ENCODE measurements at places on chromosomes 13 and 19. TPM values are rescaled to one million over a fixed set of nuclear protein-coding genes. Genes with fewer than 3 reads are reported as not detected.

DNA sequence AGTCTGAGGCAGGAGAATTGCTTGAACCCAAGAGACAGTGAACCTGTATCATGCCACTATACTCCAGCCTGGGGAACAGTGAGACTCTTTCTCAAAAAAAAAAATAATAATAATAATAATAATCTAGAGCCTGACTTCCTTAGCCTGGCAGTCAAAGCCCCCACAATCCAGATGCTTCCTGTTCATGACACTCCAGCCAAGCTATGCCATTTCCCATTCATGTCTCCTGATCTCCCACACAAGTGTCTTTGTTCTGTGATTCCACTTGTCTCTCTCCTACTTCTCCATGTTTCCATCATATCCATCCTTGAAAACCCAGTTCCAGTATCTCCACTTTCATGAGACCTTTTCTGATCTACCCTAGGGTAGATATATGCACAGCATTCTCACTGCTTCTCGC, 150.7 kb downstream of the FOXO1 start:
- H3K4me3 ChIP-seq, result no peak overlapping the region
- no peaks in the 10 kb centered on the region for H3K27me3 ChIP-seq
- no peaks in the 10 kb centered on the region for H3K36me3 ChIP-seq
- no peaks in the 10 kb centered on the region for H3K4me1 ChIP-seq

DNA sequence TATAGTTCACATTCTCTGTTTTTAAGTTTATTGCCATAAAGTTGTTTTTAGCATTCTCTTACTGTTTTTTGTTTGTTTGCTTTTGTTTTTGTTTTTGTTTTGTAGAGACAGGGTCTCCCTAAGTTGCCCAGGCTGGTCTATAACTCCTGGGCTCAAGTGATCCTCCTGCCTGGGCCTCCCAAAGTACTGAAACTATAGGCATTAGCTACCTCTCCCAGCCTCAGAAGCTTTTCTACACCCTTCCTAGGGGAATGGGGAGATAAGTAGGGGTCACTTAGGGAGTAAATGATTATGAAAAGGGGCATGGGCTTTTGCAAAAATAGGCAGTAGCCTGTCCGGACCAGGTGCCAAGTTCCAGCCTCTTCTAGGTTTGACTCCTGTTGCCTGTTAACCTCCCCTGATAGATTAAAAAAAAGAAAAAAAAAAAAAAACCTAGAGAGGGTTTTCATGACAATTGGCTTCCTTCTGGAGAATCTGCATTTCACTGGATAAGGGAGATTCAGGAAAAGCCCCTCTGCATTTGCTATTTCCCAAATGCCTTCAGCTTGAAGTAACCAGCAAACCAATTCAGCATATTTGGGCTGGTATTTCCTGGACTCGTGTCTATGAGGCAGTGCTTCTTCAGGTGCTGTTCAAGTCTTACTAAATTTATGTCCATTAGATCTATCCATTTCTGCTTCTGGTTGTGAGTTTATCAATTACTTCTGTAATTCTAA, 216.8 kb downstream of the TM9SF2 start:
- DNase-seq, result no peak
- H3K27me3 ChIP-seq, result no peaks in the 10 kb centered on the region
- H3K36me3 ChIP-seq, result no peaks in the 10 kb centered on the region
- no peak overlapping the region for H3K4me3 ChIP-seq

Gene PABPC3
- total RNA-seq, result not detected

Gene TYROBP
- total RNA-seq, result not detected

DNA sequence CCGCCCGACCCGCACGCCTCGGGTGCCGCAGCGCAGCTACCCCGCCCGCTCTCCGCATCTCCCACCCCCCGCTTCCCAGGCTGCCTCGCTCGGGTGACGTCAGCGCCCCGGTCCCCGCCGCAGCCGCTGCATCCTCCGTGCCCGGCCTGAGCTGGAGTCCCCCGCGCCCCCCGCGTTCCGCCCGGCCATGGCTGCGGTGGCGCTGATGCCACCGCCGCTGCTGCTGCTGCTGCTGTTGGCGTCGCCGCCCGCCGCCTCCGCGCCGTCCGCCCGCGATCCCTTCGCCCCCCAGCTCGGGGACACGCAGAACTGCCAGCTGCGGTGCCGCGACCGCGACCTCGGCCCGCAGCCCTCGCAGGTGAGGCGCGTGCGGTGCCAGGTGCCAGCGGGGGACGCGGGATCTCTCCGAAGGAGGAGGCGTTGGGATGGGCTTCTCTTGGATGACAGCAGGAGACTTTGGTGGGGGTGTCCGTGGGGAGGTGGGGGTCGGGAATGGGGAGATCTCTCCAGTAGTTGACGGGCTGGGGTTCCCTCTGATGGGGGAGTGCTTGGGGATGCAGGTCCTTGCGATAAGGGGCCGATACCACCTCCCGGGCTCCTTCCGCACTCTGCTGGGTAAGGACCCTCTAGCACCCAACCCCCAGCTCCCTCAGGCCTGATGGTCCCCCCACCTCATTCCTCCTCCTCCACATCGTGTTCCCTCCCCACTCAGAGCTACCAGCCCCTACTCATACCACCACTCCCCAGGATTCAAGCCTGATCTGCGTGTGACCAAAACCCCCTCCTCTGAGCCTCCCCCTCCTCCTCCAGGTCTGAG, at the start of gene TMEM59L:
TSS of gene TMEM59L (plus strand) at position 99 of the 817 bp plus-strand sequence. CDS start at position 188, 89 bp downstream.
- no peak within 1 kb of the TSS for H3K27ac ChIP-seq
- DNase-seq, result no peak
- peak within 1 kb of the TSS; percentile 56 for H3K4me3 ChIP-seq

Gene DNAAF3
- total RNA-seq, result 4.2 TPM

DNA sequence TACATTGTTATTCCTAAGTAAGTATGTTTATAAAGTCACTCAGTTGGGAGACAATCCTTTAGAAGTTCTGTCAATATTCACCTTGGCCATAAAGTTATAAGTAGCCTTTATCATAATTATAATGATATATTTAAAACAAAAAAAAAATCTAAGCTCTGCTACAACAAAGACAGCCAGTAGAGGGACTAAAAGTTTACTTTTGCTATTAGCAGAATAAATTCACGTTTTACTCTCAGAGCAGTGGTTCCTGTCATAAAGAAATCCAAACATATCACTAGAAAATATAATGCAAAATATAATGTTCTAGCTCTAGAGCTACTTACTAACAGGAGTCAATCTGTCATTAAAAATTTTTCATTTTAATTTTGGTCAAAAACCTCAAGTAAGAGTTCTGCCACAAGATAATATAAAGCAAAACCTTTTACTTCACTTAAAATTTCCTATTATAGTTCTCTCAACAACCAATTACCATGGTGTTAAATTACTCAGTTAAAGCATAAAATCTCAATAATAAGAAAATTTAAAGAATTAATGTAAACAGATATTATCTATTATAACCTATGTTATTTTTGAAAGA, 17.7 kb downstream of the INTS6 start:
- H3K36me3 ChIP-seq, result peaks cover 22% of the 10 kb centered on the region
- H3K4me3 ChIP-seq, result no peak overlapping the region
- H3K27ac ChIP-seq, result no peak overlapping the region
- H3K4me1 ChIP-seq, result peaks cover 55% of the 10 kb centered on the region

DNA sequence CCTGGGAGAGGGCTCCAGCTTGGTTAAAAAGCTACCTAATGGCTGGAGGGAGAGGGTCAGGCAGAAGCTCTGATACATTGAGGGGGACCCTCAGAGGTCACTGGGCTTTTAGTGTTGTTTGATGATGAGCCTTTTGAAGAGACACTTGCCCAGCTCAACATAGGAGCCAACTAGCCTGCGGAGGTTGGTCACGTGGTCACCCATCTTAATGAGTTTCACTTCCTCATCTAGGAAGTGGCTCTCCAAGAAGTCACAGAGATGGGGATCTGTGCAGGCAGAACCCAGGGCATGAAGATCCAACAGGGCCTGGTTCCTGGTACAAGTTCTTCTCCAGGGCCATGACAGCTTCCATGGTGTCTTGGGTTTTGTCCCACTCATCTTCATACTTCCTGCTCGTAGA, 33.4 kb downstream of the IPO5 start:
- peaks cover 16% of the 10 kb centered on the region for H3K4me1 ChIP-seq
- peaks cover 98% of the 10 kb centered on the region for H3K36me3 ChIP-seq
- H3K27ac ChIP-seq, result peak overlapping the region; percentile 34
- no peak overlapping the region for H3K4me3 ChIP-seq
- no peak for DNase-seq

DNA sequence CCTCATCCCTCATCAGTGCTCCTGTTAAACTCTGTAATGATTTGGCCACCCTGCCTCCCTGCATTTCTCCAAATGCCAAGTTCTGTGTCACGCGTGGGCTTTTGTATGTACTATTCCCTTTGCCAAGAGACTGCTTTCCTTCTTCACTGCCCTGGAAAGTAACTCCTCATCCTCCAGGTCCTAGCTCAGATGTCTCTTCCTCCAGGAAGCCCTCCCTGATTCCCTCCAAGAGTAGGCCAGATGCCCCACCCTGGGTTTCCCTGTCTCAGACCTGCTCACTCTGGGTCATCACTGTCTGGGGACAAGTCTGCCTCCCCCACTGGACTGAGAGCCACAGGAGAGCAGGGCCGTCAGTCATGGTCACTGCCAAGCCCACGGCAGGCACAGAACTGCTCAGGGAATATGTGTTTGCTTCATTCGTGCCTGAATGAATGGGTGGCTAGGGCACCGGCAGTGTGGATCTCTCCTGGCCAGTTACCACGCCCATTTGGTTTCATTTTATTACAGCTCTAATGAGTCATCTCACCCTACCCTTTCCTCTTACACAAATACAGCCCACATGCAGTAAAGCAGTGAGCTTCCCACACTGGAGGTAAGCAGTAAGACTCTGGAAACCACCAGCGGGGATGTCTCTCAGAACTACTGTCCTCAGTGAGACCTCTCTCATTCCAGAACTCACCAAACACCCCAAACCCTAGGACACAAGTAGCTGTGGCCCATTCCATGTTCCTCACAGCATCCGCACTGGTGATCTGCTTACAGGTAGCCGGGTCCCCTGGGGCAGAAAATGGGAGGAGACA, 12.1 kb upstream of the GPR4 start:
- H3K36me3 ChIP-seq, result peaks cover 5% of the 10 kb centered on the region
- peak; percentile 79 for DNase-seq
- peaks cover 16% of the 10 kb centered on the region for H3K4me1 ChIP-seq

Gene ZNF723
- total RNA-seq, result not detected

Gene PSG2
- total RNA-seq, result not detected

DNA sequence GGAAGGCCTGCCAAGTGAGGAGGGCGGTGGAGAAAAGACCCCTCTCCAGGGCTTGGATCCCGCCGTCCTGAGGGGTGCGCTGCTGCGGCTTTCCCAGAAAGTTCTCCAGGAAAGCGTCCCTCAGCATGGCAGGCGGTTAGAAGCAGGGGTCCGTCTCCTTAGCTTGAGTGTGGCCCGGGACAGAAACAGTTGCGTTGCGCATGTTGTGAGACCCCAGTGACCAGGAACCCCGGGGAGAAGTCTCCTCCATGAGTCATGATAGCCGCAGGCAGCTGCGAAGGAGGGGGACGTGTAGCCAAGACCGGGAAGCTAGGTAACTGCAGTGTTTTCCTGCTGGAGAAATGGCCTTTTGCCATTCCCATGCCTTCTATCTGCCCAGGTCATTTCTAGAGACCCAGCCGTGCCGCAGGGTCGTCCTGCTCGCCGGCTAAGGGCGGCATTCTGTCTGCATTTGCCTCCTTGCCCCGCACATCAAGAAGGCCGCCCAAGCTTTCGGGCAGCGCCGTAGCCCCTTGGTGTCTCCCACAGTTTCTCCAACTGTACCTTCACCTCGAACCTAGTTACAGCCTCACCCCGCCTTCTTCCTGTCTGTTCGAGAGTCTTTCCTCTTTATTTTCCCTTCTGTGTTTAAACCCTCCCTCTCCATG, 64.3 kb downstream of the TM9SF2 start:
- no peak for DNase-seq
- no peak overlapping the region for H3K4me3 ChIP-seq
- no peaks in the 10 kb centered on the region for H3K27me3 ChIP-seq
- H3K27ac ChIP-seq, result no peak overlapping the region

- no peak overlapping the region for H3K4me3 ChIP-seq
- H3K27ac ChIP-seq, result no peak overlapping the region
- H3K27me3 ChIP-seq, result no peaks in the 10 kb centered on the region
- H3K4me1 ChIP-seq, result peaks cover 14% of the 10 kb centered on the region
These were observed 4.5 kb downstream of the ATP4B start for GRCh38 chr13:113653264-113654174.

GRCh38 chr19:49441210-49441959, at the start of gene SLC17A7:
Gene SLC17A7 (minus strand): TSS chr19:49441527. CDS start chr19:49441379, 148 bp downstream.
- H3K4me1 ChIP-seq, result peaks cover 12% of the 10 kb centered on the region
- H3K4me3 ChIP-seq, result peak within 1 kb of the TSS; percentile 68
- DNase-seq, result peak; percentile 71
- H3K36me3 ChIP-seq, result no peaks in the 10 kb centered on the region

Gene IGLON5
- total RNA-seq, result 0.94 TPM

- H3K4me3 ChIP-seq, result no peak overlapping the region
- H3K4me1 ChIP-seq, result no peaks in the 10 kb centered on the region
- no peaks in the 10 kb centered on the region for H3K27me3 ChIP-seq
- H3K36me3 ChIP-seq, result peaks cover 76% of the 10 kb centered on the region
- H3K27ac ChIP-seq, result no peak overlapping the region
These were observed 21.4 kb upstream of the UPF3A start for GRCh38 chr13:114259974-114260373.

- DNase-seq, result no peak
- no peaks in the 10 kb centered on the region for H3K27me3 ChIP-seq
These were observed 460 bp downstream of the MEDAG start for GRCh38 chr13:30906411-30907051.

DNA sequence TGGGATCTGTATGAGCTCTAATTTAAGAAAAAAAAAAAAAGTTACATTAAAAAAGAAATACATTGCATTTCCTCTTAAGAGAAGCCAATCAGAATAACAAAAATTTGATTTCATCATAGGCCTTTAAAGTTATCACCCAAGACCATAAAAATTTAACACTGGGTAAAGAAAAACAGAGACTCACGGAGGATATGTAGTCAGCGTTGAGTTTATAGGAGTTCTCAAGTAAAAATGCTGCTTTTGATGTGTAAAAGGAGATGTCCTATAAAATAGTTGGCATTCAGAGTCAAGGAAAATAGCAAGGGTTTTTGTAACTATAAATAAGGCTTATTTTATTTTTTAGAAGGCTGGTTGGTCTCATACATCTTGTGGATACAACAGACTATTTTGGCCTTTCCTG, 191.1 kb downstream of the EFNB2 start:
- no peak overlapping the region for H3K27ac ChIP-seq
- H3K4me3 ChIP-seq, result no peak overlapping the region
- H3K27me3 ChIP-seq, result peaks cover 21% of the 10 kb centered on the region
- H3K36me3 ChIP-seq, result no peaks in the 10 kb centered on the region
- H3K4me1 ChIP-seq, result no peaks in the 10 kb centered on the region
- DNase-seq, result no peak

All from A673 (cell line).